Stimulated activated CD4-positive, alpha-beta T cell treated with anti-CD3 and anti-CD28 coated beads, Interleukin-4, amount 100 ng/mL, for 1 hour (primary cell): ENCODE measurements at places on chromosomes 7 and 10.

DNA sequence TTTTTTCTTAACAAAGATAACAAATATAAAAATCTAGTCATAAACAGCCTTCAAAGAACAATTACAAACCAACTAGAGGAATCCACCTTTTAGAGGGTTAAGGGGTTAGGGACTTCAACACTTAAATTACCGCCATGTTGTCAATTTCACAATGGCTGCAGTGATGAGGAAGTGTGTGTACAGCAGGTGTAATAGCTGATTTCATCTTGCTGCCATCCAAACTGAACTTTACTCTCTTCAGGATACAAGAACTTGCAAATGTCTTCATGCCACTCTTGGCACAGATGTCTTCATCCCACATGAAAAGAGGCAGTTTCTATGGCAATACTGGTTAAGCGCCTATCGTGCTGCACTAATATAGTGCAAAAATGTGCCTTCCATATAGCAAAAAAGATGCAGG lies 401.0 kb downstream of the PHF14 start:
- DNase-seq, result no peak

GRCh38 chr10:29957907-29958331 lies 101.5 kb downstream of the JCAD start:
- no peak for DNase-seq

DNA sequence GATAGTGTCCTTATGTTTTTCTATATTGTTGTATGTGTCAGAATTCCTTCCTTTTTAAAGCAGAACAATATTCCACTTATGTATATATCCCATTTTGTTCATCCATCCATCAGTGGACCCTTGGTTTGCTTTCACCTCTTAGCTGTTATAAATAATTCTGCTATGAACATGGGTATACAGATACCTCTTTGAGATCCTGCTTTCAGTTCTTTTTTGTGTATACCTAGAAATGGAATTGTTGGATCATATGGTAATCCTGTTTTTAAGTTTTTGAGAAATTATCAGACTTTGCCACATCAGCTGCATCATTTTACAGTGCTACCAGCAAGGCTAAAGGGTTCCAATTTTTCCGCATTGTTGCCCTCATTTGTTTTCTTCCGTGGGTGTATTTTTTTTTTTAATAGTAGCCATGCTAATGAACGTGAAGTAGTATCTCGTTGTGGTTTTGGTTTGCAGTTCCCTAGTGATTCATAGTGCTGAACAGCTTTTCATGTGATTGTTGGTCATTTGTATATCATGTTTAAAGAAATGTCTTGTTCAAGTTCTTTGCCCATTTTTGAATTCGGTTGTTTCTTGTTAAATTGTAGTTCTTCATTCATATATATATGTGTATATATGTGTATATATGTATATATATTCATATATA lies 87.8 kb downstream of the LCOR start:
- no peak for DNase-seq

GRCh38 chr7:1176891-1177373 lies 16.9 kb upstream of the ZFAND2A start:
- DNase-seq, result peak; percentile 86

DNA sequence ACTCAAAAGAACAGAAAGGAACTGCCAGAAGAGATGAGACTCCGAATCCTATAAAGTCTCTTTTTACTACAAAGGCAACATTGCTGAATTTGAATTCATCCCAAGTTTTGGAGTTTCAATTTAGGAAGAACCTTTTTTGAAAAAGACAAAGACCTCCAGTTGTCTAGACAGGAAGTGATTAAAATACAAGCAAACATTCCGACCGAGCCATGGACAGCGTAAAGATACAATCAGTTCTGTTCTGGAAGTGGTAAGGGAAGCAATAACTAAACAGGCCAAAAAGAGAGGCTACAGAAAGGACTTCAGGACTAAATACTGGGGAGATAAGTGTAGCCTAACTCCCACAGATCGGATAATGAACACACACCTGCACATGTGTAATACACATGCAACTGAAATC lies 101.0 kb downstream of the SMURF1 start:
- DNase-seq, result no peak

GRCh38 chr7:7521259-7521658 lies 14.4 kb downstream of the COL28A1 start:
- no peak for DNase-seq

DNA sequence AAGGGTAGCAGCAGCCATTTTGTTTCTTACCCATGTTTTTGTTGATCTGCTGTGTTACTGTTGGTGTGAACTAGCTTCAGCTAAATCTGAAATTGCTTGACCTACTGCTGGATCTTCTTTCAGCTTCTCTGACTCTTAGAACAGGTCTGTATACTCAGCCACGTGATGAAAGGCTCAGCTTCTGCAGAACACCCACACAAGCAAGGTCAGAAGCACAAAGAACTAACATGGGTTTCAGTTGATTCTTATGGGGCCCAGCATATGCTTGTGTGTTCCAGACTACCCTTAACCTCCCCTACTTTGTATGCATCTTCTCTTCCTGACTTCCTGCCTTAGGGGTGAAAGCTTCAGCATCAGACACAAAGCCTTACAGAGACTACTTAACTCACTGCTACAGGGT lies 186.8 kb downstream of the HGF start:
- DNase-seq, result no peak

- no peak for DNase-seq
These were observed 1.1 kb downstream of the RABGEF1 start for GRCh38 chr7:66741710-66742049.

GRCh38 chr10:102517553-102517952 lies 13.8 kb downstream of the SUFU start:
- DNase-seq, result no peak
